ENCODE measurements at places on chromosomes 3 and 15.

- no peaks in the 10 kb centered on the region for H3K36me3 ChIP-seq
- no peak overlapping the region for H3K27ac ChIP-seq
- H3K4me1 ChIP-seq, result no peaks in the 10 kb centered on the region
These were observed 790 bp downstream of the LAMP3 start for GRCh38 chr3:183161552-183162336.

- H3K4me3 ChIP-seq, result no peak overlapping the region
- no peaks in the 10 kb centered on the region for H3K27me3 ChIP-seq
- DNase-seq, result no peak
- no peak overlapping the region for H3K27ac ChIP-seq
These were observed 193.1 kb upstream of the LPP start for GRCh38 chr3:187960820-187961219.

GRCh38 chr3:101567528-101568317, 6.1 kb downstream of the TRMT10C start:
- no peak overlapping the region for H3K27ac ChIP-seq
- no peak overlapping the region for H3K4me3 ChIP-seq
- no peaks in the 10 kb centered on the region for H3K27me3 ChIP-seq
- peaks cover 20% of the 10 kb centered on the region for H3K36me3 ChIP-seq

- H3K36me3 ChIP-seq, result no peaks in the 10 kb centered on the region
- H3K27ac ChIP-seq, result no peak overlapping the region
- peaks cover 9% of the 10 kb centered on the region for H3K4me1 ChIP-seq
- DNase-seq, result peak; percentile 55
- no peak overlapping the region for H3K4me3 ChIP-seq
- H3K27me3 ChIP-seq, result no peaks in the 10 kb centered on the region
These were observed 1183.1 kb downstream of the ZPLD1 start for GRCh38 chr3:103617961-103618360.

GRCh38 chr3:28576614-28577200, 228.1 kb upstream of the AZI2 start:
- no peaks in the 10 kb centered on the region for H3K36me3 ChIP-seq
- H3K27me3 ChIP-seq, result peaks cover 77% of the 10 kb centered on the region
- peaks cover 9% of the 10 kb centered on the region for H3K4me1 ChIP-seq

DNA sequence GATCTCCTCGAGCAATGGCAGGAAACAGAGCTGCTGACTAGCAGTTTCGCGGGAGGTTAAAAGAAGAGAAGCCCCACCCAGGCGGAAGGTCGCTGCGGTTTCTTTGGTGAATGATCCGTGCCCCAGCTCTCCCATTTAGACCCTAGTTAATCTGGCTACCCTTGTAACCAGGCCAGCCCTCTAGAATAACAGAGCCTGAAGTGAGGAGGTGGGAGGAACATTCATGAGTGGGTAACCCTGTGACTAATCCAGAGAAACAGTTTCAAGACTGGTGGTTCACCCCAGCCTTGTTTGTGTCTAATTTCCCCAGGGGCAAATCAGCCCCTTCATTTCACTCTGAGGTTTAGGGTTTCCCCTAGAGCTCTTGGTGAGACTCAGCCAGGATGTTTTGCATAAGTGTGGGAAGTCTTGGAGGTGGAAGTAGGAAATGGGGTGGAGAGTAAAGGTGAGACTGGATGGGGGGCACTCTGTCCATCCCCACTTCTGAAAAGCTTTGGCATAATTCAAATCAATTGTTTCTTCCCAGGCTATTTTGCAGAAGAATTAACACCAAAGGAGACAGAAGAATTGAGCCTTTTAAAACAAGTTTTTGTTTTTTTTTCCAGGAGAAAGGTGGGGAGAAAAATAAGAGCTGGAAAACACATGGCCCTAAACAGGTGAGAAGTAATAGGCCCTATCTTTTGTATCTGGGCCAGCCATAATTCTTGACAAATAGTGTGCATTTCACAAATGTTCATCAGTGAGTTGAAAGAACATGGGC, 303.1 kb downstream of the RPLP1 start:
- no peak for DNase-seq
- no peak overlapping the region for H3K4me3 ChIP-seq
- no peaks in the 10 kb centered on the region for H3K4me1 ChIP-seq
- H3K27me3 ChIP-seq, result no peaks in the 10 kb centered on the region

All from A673 (cell line).